CD4-positive, alpha-beta T cell (primary cell): ENCODE measurements at places on chromosomes 5 and 9. TPM values are rescaled to one million over a fixed set of nuclear protein-coding genes. Genes with fewer than 3 reads are reported as not detected.

Gene CDH12
- total RNA-seq: not detected

Gene NUTM2G
- total RNA-seq: not detected

Gene C5orf46
- not detected for total RNA-seq

Gene PRXL2C
- 25.0 TPM for total RNA-seq

Gene ZNF883
- total RNA-seq: 0.30 TPM

DNA sequence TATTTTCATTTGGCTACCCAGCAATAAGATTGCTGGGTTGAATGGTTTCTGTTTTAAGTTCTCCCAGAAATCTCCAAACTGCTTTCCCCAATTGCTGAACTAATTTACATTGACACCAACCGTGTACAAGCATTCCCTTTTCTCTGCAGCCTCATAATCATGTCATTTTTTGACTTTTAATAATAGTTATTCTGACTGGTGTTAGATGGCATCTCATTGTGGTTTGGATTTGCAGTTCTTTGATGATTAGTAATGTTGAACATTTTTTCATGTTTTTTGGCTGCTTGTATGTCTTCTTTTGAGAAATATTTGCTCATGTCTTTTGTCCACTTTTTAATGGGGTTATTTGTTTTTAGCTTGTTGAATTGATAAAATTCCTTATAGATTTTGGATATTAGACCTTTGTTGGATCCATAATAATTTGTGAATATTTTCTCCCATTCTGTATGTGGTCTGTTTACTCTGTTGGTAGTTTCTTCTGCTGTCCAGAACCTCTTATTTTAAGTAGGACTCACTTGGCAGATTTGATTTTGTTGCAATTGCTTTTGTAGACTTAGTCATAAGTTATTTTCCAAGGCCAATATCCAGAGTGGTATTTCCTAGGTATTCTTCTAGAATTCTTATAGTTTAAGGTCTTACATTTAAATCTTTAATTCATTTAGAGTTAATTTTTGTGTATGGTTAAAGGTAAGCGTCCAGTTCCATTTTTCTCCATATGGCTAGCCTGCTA lies 793.7 kb downstream of the BRINP1 start:
- H3K27me3 ChIP-seq: no peaks in the 10 kb centered on the region
- H3K4me1 ChIP-seq: no peaks in the 10 kb centered on the region
- no peak overlapping the region for H3K4me3 ChIP-seq
- DNase-seq: no peak
- no peak overlapping the region for H3K27ac ChIP-seq

DNA sequence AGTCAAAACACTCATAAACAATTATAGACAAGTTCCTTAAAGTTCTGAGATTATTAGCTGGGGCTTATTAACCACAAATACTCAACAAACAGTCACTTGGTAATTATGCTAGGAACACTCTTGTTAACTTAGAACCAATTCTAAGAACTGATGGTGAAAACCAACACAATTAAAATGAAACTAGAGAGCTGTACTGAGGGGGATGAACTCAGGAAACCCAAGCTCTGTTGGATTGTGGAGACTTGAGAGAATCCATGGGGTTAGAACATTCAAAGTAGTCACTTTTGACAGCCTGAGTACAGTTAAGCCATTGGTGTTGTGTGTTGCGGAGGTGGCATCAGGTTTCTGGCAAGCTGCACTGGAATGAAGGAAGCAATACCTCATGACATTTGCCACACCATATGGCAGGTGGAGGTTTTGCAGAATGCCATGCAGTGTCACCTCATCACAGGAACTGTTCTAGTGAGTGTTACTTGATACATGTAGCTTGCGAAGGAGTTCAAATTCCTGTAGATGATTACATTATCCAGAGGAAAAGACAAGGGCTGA lies 480.9 kb upstream of the CD180 start:
- H3K4me3 ChIP-seq: no peak overlapping the region
- H3K27me3 ChIP-seq: peaks cover 4% of the 10 kb centered on the region
- H3K36me3 ChIP-seq: no peaks in the 10 kb centered on the region
- DNase-seq: no peak
- no peaks in the 10 kb centered on the region for H3K4me1 ChIP-seq

- H3K27me3 ChIP-seq: no peaks in the 10 kb centered on the region
- DNase-seq: no peak
- no peak overlapping the region for H3K4me3 ChIP-seq
- H3K36me3 ChIP-seq: no peaks in the 10 kb centered on the region
- H3K4me1 ChIP-seq: peaks cover 16% of the 10 kb centered on the region
These were observed 2.5 kb upstream of the HMGCS1 start for GRCh38 chr5:43315682-43316081.

GRCh38 chr9:134361843-134362414 lies 35.7 kb downstream of the RXRA start:
- H3K4me3 ChIP-seq: no peak overlapping the region
- H3K27me3 ChIP-seq: no peaks in the 10 kb centered on the region
- peaks cover 10% of the 10 kb centered on the region for H3K4me1 ChIP-seq
- H3K36me3 ChIP-seq: no peaks in the 10 kb centered on the region

- no peaks in the 10 kb centered on the region for H3K4me1 ChIP-seq
- H3K4me3 ChIP-seq: no peak overlapping the region
- no peak overlapping the region for H3K27ac ChIP-seq
- no peaks in the 10 kb centered on the region for H3K27me3 ChIP-seq
These were observed 657.5 kb upstream of the WWC1 start for GRCh38 chr5:167633931-167634341.

DNA sequence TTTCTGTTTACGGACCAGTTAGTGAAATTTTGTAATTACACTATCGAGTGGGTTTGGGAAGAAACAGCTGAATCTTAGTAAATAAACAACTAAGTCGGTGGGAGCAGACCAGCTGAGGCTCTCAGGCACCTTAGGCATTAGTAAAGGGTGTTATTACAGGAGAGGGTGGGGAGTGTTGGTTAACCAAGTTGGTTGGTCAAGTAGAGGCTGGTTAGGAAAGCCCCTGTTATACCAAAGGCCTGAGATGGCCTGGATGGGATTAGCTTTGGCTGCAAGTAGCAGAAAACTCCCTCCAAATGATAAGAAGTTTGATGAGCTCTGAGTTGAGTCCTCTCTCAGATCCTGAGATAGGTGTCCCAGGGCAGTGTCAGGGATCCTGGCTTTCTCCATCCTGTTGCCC lies 81.3 kb downstream of the PPARGC1B start:
- no peak for DNase-seq
- no peaks in the 10 kb centered on the region for H3K4me1 ChIP-seq
- no peak overlapping the region for H3K27ac ChIP-seq

DNA sequence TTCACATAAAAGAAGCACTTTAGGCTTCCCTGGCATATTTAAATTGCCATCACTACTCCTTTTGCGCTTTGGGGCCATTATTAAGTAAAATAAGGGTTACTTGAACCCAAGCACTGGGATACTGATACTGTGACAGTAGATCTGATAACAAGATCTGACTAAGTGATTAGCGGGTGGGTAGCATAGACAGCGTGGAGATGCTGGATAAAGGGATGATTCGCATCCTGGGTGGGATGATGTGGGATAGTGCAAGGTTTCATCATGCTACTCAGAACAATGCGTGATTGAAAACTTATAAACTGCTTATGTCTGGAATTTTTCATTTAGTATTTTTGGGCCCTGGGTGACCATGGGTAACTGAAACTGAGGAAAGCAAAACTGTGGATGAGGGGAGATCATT lies 75.1 kb downstream of the PTTG1 start:
- H3K4me3 ChIP-seq: no peak overlapping the region
- no peaks in the 10 kb centered on the region for H3K36me3 ChIP-seq
- H3K27me3 ChIP-seq: no peaks in the 10 kb centered on the region
- H3K27ac ChIP-seq: no peak overlapping the region
- no peak for DNase-seq

DNA sequence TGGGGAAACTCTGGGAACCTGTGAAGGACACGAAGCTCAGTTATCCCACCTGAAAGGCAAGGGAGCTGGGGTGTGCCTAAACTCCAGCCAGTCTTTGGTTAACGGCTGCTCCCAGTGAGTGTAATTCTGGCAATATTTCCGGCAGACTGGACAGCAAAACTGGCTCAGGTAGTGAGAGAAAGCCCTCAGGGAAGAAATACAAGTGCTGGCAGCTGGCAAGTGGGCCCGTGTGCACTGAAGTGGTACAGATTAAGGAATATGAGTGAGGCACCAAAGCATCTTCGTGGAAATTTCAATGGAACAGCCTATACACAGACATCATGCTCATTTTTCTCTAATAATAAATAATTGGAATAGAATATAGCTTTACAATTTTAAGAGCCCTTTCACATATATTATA lies 56.2 kb downstream of the ABHD17B start:
- no peak overlapping the region for H3K27ac ChIP-seq
- H3K36me3 ChIP-seq: no peaks in the 10 kb centered on the region
- no peaks in the 10 kb centered on the region for H3K27me3 ChIP-seq
- no peak overlapping the region for H3K4me3 ChIP-seq
- H3K4me1 ChIP-seq: no peaks in the 10 kb centered on the region

GRCh38 chr5:178361657-178362445 lies 129.2 kb upstream of the PHYKPL start:
- H3K4me1 ChIP-seq: peaks cover under 1% of the 10 kb centered on the region
- no peak overlapping the region for H3K27ac ChIP-seq
- no peaks in the 10 kb centered on the region for H3K27me3 ChIP-seq
- DNase-seq: no peak

DNA sequence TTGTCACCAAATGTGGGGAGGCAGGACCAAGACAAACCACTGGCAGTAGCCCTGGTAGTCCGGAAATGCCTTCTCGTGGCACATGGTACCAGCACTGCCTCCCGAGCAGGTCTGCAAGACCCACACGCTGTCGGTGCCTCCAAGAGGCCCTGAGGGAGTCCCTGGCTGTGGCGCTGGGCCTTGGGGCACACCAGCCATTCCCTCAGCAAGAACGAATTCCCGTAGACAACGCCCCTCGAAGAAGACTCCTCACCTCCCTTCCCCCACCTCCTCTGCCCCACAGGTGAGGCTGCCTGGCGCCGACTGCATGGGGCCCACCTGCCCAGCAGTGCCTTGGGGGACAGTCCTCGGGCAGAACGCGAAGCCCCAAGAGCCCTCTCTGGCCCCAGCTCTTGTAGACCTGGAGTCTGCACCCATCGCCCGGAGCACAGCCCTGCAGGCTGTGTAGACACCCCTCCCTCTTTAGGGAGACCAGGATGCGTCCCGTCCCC lies 56.0 kb downstream of the EXD3 start:
- no peaks in the 10 kb centered on the region for H3K36me3 ChIP-seq
- H3K4me1 ChIP-seq: no peaks in the 10 kb centered on the region
- DNase-seq: peak; percentile 12
- H3K4me3 ChIP-seq: no peak overlapping the region
- H3K27ac ChIP-seq: no peak overlapping the region

DNA sequence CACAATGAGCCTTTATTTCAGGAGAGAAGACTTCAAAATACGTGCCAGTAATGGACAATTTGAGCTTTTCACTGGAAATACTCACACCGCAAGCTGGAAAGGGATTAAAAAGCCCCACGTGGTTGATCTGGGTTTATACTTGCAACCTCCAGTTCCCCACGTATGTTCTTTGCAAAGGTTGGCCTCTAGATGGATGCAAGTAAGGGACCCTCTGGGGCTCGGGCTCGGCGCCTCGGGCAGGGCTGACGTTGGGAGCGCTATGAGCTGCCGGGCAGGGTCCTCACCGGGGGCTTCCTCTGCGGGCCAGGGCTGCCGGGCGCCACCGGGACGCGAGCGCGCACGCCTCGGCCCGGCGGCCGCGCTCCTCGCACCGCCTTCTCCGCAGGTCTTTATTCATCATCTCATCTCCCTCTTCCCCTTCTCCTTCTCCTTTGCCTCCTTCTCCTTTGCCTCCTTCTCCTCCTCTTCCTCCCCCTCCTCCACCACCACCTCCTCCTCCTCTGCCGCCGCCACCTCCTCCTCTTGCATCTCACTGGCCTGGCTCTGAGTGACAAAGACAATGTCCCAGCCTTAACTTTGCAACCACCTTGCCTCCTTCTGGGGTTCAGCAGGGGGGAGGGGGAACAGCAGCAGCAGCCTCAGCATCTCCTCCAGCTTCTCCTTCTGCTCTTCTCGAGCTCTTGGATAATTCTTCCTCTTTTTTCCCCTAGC lies 701 bp upstream of the ZNF462 start:
- H3K27ac ChIP-seq: no peak overlapping the region
- H3K27me3 ChIP-seq: peaks cover 50% of the 10 kb centered on the region
- H3K4me1 ChIP-seq: peaks cover 4% of the 10 kb centered on the region
- DNase-seq: no peak
- peak overlapping the region; percentile 36 for H3K4me3 ChIP-seq

DNA sequence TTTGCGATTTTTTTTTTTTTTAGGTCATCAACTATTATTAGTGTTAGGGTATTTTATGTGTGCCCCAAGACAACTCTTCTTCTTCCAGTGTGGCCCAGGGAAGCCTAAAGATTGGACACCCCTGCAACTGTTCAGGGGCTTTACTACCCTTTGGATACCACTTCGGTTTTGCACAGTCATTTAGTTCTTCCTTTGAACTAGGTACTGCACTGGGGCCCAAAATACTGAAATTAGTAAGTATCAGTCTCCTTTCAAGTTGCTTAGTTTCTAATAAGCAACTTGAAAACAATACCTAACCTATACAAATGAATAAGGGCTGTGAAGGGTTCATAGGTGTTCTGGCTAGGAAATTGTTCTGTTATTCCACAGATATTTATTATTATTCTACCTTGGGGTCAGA lies 45.3 kb downstream of the CWC27 start:
- no peaks in the 10 kb centered on the region for H3K4me1 ChIP-seq
- H3K27me3 ChIP-seq: no peaks in the 10 kb centered on the region
- no peak overlapping the region for H3K4me3 ChIP-seq

DNA sequence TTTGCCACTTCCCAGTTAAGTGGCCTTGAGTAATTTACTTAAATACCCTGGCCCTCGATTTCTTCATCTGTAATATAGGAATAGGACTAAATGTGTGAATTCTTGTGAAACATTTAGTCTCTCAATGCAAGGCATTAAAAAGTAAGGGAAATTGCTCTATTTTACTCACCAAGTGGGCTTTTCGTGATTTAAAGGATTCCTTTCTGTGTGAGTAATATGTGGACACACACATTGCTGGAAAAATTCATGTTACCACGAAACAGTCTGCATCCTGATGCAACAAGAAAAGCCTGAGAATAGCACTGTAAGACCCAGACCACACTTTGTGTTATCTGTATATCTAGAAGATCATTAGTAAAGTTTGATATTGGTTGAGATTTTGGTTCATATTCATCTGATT lies 1243.0 kb upstream of the CDH9 start:
- no peak overlapping the region for H3K4me3 ChIP-seq
- no peak overlapping the region for H3K27ac ChIP-seq
- no peaks in the 10 kb centered on the region for H3K36me3 ChIP-seq
- H3K4me1 ChIP-seq: no peaks in the 10 kb centered on the region
- DNase-seq: no peak
- H3K27me3 ChIP-seq: no peaks in the 10 kb centered on the region

GRCh38 chr5:60334281-60334713 lies 365.7 kb downstream of the DEPDC1B start:
- H3K4me3 ChIP-seq: no peak overlapping the region
- no peak overlapping the region for H3K27ac ChIP-seq
- no peaks in the 10 kb centered on the region for H3K36me3 ChIP-seq
- no peaks in the 10 kb centered on the region for H3K4me1 ChIP-seq
- DNase-seq: no peak

DNA sequence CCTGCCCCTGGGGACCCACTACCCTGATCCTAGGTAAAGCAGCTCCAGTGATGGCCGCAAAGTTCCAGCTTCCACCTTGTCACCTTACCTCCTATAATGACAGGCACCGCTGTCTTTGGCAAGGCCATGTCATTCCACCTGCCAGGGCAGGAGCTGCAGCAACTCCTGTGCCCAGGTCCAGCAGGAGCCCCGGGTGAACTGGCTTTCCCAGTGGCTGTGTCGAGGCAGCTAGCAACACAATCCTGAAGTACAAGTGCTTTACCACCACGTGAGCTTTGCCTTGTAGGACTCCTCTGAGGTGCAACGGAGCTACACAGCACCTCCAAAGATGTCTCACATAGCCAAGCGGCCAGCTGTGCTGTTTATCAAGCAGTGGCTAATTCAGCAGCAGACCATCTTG lies 20.7 kb upstream of the MGAT1 start:
- H3K27me3 ChIP-seq: no peaks in the 10 kb centered on the region
- no peak for DNase-seq
- peaks cover 10% of the 10 kb centered on the region for H3K4me1 ChIP-seq
